ENCODE measurements at places on chromosomes 11 and 22.

GRCh38 chr11:69078930-69079605, 30.3 kb downstream of the TPCN2 start:
- no peak for DNase-seq

DNA sequence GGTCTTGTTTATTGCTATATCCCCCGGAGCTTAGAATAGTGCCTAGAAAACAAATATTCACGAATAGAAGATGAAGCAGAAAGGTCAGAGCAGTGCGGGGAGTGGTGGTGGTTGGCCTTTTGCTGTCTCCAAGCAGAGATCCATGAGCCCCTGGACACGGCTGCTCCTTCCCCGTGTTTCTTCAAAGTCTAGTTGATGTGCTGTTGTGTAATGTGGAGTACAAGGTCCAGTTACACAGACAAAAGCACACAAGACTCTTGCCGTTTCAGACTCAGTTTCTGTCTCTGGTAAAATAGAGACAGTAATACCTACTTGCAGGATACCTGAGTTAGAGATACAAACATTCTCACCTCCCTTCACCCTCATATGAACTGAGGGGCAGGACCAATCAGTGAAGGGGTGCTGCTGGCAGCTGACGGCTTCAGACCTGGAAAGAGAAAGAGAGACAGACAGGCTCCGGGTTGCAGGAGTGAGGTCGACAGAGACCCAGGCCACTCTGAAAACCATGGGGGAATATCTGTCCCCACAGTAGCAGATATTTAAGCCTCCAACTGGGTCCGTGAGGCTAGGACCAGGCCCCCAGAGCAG, 56.2 kb downstream of the RASSF10 start:
- DNase-seq: no peak

DNA sequence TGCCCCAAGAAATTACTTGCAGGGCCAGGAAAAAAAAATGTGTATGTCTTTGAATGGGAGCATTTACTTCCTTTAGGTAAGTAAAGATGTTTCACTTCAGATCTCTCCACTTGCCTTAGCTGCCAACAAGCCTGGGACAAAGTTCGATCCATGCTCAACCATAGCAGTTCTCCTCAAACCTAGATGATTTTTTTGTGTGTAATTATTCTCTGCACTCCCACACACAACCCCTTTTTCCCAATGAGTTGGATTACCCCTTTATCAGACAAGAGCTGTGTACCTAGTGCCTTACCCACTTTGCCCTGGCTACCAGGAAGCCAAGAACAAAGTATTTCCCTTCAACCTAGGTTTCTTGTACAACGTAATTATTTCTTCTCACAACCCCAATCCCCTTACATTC, 35.6 kb downstream of the TPBGL start:
- no peak for DNase-seq

GRCh38 chr11:93560199-93560932, 17.2 kb upstream of the SMCO4 start:
- DNase-seq: no peak

DNA sequence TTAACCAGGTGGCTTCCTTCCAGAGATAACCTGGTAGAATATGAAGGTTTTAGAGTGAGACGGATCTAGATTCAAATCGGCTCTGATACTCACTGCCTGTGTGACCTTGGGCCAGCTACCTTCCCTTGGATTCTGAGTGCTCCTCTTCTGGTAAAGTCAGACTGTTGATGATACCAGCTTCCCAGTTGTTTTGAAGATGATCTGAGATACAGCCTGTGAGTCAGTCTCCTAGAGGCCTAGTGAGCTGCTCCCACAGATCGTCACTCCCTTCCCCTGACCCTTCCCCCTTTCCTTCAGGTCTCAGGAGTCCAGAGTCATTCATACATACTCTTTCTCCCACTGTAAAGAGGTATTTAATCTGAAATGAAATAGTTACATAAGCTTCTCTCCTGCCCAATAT, 207.8 kb downstream of the GRIK4 start:
- no peak for DNase-seq

DNA sequence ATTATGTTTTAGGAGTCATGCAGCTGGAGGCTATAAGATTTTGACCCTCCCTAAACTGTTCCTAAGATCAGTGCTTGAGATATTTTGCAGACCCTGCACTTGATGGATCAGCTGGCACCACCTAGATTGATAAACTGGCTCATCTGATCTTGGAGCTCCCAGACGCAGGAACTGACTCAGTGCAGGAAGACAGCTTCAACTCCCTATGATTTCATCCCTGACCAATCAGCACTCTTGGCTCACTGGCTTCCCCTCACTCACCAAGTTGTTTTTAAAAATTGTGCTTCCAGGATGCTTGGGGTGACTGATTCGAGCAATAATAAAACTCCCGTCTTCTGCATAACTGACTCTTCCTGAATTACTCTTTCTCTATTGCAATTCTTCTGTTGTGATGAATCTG, 637.5 kb upstream of the FAT3 start:
- no peak for DNase-seq

- DNase-seq: peak; percentile 28
Observed at GRCh38 chr11:83033972-83034672, 37.6 kb downstream of the RAB30 start.

DNA sequence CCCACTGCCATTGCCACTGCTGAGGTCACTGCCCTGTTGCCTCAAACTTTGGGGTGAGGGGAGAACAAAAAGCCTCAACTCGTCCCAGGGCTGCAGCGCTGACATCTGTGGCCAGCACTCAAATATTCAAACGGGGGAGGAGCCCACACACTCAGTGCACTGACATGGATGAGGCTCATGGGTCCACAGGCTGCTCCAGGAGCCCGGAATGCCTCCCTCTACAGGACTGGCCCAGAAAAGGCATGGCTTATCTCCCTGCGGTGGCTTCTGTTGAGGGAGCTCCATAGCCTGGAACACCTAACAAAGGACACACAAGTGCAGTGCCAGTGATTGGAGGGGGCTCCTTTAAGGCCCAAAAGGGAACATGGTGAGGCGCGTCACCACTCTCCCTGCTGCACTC, 341.1 kb upstream of the LUZP2 start:
- peak; percentile 2 for DNase-seq

GRCh38 chr11:20770414-20770946, 101.1 kb downstream of the NELL1 start:
- DNase-seq: no peak

DNA sequence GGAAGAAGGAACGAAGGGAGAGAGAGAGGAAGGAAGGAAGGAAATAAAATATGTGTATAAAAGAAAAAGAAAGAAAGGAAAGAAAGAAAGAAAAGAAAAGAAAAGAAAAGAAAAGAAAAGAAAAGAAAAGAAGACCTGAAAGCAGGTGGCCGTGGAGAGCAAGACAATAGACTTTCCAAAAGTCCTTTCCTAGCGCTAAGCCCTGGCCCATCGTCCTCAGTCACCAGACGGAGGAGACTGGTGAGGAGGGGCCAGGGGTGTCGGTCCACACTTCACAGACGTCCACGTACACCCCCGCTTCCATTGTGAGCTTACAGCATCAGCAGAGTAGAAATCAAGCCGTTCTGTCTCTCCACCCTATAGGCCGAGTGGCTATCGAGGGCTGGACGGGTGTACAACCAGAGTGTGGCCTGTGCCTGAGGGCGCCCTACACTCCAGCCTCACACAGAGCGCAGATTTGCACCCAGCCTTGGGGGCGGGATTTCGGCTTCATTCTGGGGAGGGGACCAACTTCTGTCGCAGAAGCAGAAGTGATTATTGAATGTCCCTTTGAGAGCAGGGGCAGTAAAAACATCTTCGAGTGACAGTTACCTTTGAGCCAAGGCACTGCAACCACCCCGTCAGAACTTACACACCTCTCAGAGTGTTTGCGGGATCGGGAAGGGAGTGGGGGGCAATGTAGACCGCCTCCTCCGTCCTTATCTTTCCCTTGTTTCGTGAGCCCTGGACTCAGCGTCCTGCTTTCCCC, 2.0 kb upstream of the BSX start:
- no peak for DNase-seq

Measured in H54 (cell line).